Activated CD8-positive, alpha-beta memory T cell treated with anti-CD3 and anti-CD28 coated beads, Interleukin-2, amount 10 ng/mL, durations not matched to agents 7 days and 5 days (primary cell): ENCODE measurements at places on chromosomes 1 and 21. TPM values are rescaled to one million over a fixed set of nuclear protein-coding genes. Genes with fewer than 3 reads are reported as not detected.
A peak's percentile ranks its signal among the peaks of the same experiment; 100 is the strongest.

GRCh38 chr1:161374373-161374772 lies 6.7 kb upstream of the CFAP126 start:
- no peak for DNase-seq

GRCh38 chr1:230858236-230858820 lies 10.0 kb downstream of the C1orf198 start:
- DNase-seq = no peak

DNA sequence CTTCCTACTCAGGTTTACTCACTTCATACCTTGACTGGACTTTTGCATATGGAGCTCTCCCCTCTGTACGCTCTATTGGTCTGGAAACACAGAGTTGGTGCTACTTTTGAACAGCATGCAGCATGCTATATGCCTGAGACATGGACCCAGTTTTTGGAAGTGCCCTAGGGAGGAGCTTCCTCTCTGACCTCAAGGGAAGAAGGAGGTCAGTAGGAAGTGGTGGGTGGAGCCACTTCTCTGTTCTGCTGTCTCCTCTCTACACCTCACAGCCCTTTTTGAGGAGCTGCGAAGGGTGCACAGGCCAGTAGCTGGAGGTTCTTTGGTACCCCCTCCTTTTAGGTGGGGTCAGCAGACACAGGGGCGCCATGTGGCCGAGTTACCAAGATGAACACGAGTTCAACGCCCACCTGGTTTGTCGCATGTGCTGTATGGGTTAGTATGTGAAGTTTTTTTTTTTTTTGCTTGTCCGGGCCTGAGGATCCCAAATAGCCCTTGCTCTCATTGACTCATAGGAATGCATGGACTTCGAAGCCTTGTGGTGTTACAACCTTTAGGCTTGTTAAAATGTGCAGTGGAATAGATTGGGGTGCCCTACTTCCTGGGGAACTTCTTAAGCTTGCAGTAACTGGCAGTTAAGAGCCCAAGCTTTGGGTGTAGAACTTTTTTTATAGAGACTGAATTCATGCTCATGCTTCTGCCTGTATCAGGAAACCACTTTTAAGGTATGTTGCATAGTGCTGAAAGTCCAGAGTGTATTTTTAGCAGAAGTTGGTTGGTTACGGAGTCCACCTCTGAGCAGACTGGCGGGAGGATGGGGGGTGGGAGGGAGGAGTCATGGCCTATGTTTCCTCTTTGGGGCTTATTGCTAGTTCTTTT lies 10.7 kb downstream of the MACF1 start:
- DNase-seq = peak; percentile 67

GRCh38 chr1:59212706-59213105 lies 84.2 kb upstream of the FGGY start:
- DNase-seq = no peak

GRCh38 chr1:101363891-101364318 lies 127.1 kb downstream of the S1PR1 start:
- DNase-seq = no peak

DNA sequence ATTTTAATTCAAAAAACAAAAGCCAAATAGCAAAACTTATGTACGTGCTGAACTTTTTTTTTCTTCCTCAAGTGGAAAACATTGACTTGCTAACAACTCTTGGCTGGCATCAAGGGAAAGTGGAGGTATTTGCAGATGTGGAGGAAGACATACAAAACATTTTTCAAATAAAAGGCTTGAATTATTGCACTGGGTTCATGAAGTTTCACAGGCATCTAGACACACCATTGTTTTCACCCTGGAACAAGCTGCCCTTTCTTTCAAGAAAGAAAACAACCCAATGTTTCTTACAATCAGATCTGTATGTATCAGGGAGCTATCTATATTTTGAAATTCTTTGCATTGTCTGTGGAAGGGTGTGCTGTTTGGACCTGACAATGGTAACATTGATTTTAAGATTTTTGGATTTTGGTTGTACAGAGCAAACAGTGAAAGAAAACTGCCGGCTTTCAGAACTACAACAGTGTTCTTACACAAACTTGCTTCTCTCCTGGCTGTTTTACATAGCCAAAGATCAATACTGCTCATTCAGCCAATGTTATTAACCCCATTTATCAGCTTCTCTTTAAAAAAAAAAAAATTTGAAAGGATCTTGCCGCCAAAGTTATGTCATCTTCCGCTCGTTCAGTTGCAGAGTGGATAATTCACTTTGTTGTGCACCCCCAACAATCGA lies 187.7 kb upstream of the FOXD3 start:
- no peak for DNase-seq

DNA sequence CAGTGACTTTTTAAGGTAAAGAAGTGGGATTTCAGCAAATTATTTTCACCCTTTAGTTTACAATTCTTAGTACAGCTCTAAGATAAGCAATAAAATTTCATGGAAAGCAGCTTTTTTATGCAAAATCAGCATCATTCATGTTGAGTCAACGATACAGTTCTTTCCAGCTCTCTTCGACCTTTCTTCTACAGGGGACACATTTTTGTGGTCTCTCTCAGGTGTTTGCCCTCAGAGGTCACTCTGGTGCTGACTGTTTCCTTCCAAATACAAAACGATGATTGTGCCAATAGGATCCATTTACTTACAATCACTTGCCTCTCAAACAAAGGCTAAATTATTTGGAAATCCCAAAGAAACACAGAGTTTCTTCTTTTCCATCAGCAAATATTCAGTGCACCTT lies 51.0 kb downstream of the PSMG1 start:
- DNase-seq = no peak

DNA sequence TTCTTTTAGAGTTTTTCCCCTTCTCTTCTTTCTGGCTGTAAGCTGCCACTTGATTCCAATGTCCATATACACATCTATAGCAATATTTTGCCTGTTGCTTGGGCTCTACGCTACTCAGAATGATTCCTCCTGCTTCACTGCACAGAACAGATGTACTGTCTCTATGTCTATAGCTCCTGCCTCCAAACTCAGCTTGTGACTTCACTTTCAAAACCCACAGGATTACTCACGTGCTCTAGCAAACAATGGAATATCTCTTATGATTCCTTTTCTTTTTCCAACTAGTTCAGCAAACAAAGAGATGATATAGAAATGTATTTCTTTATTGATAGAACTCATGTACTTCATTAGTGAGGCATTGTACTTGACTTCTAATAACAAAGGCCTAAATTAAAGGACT lies 80.5 kb upstream of the SOX13 start:
- no peak for DNase-seq

- peak; percentile 37 for DNase-seq
These were observed 34.1 kb upstream of the PRSS38 start for GRCh38 chr1:227781314-227781930.

GRCh38 chr1:153849487-153850185 lies 73.1 kb downstream of the GATAD2B start:
- peak; percentile 45 for DNase-seq

GRCh38 chr1:173332026-173332425 lies 124.9 kb upstream of the TNFSF4 start:
- no peak for DNase-seq

GRCh38 chr1:6545276-6546112 lies 8.8 kb downstream of the NOL9 start:
- no peak for DNase-seq

DNA sequence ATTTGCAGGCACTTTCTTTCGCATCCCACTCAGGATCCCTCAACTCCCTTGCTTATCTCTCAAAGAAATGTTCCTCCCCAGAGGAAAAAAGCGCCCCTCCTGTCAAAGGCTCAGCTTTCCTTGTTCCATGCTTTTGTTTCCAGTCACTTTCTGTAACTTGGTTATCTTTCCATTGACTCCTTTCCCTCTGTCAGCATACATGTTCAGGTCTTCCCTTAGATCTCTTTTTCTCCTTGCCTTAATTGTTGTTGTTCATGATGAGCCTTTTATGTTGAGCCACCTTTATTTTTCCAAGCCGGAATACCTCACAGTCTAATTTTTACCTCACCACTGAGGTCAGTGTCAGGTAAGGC lies 46.5 kb upstream of the PODN start:
- DNase-seq = no peak

GRCh38 chr1:19676438-19676922 lies 11.8 kb downstream of the HTR6 start:
- no peak for DNase-seq

GRCh38 chr21:19523746-19524145 lies 1120.2 kb upstream of the TMPRSS15 start:
- no peak for DNase-seq

- no peak for DNase-seq
These were observed 113.7 kb downstream of the ZNF281 start for GRCh38 chr1:200296091-200296661.

DNA sequence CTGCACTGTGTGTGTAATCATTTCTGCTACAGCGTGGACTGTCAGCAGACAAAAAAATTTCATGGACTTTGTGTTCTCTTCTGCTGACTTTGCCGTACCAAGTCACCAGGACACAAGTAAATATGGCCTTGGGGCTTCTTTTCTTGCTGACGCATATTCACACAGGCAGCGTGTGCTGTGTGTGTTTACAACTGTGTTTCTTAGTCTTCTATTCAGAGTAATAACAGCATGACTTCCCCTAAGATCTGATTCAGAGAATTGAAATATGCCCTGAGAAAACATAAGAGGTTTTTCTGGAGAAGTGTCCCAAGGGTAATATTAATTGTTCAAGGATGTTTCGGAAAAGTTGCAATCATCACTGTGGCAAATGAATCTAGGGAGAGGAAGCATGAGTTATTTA lies 47.1 kb upstream of the DYNLT5 start:
- no peak for DNase-seq

GRCh38 chr1:68346188-68346808 lies 103.5 kb downstream of the RPE65 start:
- DNase-seq = no peak

DNA sequence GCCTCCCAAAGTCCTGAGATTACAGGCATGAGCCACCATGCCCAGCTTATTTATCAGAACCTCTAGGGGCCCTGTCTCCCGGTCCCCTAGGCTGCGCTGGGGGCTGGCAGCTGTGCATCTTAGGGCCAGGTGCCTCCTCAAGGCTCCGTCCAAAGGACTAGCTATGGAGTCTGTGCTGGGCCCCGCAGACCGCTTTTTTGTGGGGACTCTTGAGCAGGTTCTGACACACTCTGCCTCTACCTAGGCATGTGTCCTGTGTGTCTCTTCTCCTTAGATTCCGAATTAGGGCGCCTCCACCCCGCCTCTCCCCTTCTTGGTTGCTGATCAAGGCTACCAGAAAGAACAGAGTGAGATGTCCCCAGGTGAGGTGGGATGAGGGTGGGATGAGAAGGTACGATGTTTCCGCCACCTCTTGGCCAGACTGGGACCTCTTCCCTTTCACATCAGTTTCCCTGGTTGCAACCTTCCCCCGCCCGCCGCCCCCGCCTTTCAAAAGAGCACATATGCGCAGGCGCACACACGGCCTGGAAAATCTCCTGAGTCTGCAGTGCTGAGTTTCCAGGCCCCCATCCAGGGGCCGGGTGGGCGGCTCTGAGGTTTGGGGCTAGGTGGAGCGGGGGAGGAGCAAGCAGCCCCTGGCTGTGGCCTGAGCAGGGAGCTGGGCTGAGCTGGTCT lies 5.0 kb upstream of the PTPN7 start:
- peak; percentile 55 for DNase-seq

MTARC2 gene
- not detected for total RNA-seq

USP21 gene
- total RNA-seq = 40.8 TPM

SEMA4A gene
- total RNA-seq = 14.5 TPM

HDAC1 gene
- total RNA-seq = 183 TPM

PHGDH gene
- total RNA-seq = 165 TPM

SLC2A1 gene
- total RNA-seq = 113 TPM

TTC3 gene
- 44.0 TPM for total RNA-seq

DNAJC28 gene
- total RNA-seq = 0.53 TPM
